ENCODE measurements at places on chromosomes 5 and 9.

- no peak for DNase-seq
Measured at GRCh38 chr9:93634311-93635185, 58.2 kb downstream of the PHF2 start.

GRCh38 chr5:44412286-44412685, 23.1 kb upstream of the FGF10 start:
- DNase-seq: no peak

DNA sequence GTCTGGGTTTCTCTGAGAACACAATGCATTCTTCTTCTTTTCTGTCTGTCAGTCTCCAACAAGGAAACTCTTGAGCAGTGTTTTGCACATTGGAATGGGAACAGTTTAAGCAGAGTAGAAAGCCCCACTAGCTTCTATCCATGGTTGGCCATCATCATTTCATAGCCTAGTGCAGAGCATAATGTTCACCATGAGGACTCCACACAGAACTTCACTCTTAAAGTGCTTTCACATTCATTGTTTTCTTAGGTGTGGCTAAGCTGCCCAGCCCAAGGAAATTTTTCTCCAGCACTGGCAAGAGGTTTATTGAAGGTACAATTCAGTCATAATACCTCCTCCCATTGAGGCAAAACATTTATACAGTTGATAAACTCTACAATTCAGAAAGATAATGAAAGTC, 503.0 kb upstream of the CD180 start:
- no peak for DNase-seq

- DNase-seq: no peak
Measured at GRCh38 chr9:9817176-9817575, 795.6 kb downstream of the PTPRD start.

DNA sequence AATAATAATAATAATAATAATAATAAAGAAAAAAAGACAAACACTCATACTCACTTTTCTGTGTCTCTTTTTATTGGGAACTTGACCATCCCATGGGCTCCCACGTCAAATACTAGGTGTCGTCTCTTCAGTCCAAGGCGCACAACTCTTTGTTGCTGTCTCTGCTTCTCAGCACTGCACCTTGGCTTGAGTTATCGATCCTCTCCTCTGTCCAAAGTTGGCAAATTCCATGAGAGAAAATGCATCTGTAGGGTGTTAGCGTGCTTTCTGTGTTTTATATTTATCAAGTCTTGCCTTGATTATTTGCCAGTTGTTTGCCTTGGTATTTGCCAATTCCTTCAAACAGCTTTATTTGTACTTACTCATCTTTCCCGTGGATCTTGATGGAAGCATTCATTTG, 653.7 kb downstream of the CDH18 start:
- DNase-seq: no peak

DNA sequence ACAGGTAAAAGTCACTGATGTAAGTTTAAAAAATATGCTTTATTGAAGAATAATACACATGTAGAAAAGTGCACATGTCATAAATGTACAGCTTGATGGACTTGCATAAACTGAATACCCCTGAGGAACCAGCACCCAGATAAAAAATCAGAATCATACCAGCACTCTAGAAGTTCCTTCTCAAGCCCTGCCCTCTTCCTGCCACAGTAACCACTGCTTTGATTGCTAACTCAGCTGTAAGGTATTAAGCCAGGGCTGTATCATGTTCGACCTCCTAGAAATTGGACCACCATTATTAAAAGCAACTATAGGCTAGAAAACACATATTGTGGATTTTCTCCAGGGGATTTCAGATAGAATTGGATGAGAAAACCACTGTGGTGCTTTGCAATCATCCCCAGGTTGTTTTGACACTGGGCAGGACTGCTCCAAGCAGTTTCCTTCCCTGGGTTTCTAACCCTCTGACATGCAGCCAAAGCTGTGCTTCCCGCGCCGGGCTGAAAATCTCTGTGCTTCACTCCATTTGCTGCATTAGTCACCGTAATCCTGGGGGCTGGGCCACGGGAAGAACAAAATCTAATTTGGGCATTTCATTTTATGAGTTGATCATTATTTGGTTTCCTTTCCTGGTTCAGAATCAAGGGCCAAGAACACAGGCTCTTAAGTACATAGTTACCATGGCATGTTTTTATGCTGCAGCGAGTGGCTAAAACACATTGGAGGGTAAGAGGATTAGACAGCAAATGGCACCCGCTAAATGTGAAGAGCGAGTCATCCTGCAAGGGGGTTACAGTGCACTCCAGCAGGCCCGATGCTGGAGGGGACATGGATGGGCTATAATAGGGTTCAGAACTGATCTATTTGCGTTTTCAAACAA, 139.4 kb upstream of the IL12B start:
- no peak for DNase-seq

DNA sequence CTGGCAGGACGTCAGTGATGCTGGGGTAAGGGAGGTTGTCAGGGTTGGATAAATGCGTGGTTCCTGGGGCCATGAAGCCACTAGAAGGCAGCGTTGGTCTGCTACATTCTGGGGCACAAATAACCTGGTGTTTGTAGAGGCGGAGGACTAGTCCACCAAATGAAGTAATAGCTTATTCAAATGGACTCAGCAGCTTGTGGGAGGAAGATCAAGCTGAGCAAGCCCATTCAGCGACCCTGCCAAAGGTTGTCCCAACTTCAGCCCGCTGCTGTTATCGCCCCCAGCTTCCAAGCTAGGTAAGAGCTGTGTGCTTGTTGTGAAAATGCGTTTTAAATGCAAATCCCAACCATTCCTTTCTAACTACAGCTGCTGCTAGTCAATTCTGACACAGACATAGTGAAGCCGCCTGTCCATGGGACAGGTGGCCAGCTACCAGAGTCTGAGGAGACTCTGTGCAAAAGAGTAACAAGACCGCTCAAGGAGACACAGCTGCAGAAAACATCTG, 7.6 kb upstream of the FAM240B start:
- peak; percentile 55 for DNase-seq

DNA sequence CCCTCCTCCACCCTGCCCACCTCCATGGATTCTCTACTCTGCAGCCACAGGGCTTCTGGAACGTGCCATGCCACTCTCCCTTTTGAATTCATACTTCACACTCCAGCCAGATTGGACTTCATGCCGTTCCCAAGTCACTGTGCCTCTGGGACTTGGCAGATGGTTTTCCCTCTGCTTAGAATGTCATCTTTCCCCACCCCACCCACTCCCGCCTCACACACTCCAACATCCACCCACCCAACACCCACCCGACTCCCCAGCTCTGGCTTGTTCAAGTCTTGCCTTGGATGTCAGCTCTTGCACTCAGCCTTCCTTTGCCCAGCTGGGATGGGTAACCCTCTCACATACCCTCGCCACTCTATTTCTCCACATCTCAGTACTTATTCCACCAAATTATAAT, 142.1 kb upstream of the DHFR start:
- no peak for DNase-seq

DNA sequence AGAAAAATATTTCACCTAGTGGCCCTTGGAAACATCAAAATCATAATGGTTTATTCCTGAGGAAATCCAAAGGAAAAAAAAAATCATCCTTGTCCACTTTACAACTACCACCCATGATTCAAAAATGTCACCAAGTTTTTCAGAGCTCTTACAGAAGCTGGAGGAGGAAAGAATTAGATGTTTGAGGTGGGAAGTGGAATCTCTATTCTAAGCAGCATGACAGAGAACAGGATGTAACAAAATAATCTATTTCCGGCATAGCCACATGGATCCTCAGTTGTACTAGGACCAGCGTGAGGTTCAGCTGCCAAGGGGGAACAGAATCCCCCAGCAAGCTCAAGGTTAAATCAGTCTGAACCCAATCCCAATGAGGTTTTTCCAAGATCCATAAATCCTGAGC, 40.2 kb downstream of the FBXW11 start:
- peak; percentile 58 for DNase-seq

- DNase-seq: peak; percentile 23
Measured at GRCh38 chr5:139649082-139649991, 1.2 kb downstream of the CXXC5 start.

- no peak for DNase-seq
Measured at GRCh38 chr9:129097671-129098306, 12.8 kb downstream of the CRAT start.

DNA sequence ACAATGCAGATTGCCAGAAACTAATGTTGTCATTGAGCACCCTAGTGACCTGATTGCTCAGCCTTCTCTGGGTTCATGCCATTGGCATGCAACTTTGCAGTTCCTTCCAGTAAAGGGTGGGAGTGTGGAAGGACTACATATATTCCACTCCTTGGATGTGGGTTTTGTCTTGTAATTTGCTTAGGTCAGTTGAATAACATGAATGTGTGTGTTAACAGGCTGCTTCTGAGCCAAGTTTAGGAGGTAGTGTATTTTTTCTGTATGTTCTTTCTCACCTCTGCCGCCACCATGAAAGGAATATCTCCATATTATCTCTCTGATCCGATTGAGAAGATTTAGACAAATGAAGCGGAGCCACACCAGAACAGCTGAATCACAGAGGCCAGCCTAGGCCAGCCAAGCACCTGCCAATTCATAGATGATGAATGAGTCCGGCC, 1929.6 kb upstream of the CDH6 start:
- no peak for DNase-seq

DNA sequence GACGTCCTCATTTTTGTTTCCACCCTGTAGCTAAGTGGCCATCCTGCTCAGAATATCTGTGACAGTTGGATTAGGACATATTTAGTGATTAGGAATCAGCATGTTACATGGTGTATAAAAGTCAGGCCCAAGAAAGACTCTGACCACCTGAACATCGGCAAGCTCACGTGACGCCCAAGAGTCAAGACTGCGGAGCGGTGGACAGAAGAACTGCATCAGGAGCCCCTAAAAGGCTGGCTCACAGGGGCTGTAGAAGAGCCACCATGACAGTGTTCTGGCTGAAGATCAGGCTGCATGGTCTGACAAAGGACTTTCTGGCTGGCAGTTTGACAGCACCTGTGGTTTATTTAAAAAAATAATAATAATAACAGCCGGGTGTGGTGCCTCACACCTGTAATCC, 185.3 kb downstream of the AUH start:
- DNase-seq: no peak

GRCh38 chr5:15914638-15915037, 265.0 kb downstream of the MARCHF11 start:
- no peak for DNase-seq

DNA sequence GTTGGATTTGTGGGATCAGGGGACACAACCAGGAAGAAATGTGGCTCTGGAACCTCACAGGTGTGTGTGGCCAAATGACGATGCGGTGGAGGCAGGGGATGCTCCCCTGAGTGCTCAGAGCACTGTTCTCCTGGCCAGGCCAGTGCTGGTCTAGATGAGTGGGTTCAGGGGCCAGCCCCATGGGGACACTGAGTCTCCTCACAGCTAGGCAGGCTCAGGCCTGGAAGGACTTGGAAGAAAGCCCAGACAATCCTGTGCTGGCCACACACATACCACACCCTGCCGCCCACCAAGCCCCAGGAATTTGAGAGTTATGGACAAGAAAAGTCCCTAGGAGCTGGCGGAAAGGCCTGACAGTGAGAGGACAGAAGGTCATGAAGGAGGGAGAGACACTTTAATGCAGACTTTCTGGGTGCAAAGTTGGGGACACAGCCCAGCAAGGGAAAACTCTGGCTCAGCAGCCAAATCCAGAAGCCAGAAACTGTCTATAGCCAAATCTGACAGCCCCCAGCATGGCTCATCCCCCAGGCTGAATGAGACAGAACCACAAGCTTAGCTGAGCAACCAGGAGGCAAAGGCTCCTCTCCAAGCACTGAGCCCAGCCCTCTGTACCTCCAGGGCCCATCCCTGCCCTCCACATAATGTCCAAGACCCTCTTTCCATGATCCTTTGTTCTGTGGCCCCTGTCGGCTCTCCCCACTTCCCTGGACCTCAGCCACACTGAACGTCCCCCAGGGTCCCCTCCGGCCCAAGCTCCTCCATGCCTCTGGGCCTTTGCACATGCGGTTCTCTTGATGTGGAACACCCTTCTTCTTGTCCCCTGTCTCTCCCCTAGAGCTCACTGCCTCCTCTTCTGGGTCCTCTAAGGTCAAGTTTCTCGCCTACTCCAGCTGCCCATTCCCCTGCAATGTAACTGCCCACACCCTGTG, 22.4 kb downstream of the LHX6 start:
- no peak for DNase-seq

DNA sequence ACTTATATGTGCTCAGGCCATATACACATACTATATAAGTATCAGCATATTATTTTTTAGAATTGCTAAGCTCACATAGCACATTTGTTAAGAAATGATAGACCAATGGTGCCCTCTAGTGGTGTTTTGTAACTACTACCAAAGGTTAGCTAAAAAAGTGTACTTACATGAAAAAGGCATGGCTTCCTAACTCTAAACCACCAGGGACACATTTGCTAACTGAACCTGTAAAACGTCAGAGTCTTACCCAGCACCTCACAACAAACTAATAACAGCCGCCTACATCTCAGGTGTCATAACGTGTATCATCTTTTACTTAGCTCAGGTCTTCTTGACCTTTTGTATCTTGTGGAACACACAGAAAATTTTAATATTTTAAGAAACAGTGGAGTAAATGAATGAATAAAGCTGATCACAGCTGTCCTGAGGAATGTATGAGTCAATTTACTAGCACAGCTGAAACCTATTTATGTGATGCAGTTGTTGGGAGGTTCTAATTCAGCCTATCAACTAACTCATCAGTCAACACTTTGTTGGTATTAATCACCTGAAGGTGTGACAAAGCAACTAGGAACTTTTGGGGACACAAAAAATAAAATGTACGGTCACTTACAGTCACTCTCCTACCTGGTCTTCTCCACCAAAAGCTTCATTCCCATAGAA, 72.9 kb downstream of the BAAT start:
- DNase-seq: peak; percentile 85

- no peak for DNase-seq
Measured at GRCh38 chr5:166338801-166339200, 1952.6 kb upstream of the WWC1 start.

DNA sequence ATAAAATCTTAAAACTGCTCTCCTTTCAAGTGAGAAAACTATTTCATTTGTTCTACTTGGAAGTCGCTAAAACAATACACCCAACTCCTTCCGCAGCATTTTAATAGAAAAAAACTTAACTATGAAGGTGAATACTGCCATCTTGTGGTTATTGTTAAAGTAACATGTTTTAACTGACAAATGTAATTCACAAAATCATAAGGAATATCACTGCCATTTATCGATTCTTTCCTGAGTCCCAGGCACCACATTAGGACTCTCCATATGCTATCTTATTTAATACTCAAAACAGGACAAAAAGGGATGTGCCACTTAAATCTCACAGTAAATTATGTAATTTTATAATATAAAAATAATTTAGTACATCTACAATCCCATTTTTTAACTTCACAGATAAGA, 130.5 kb upstream of the ITGA1 start:
- DNase-seq: peak; percentile 77

DNA sequence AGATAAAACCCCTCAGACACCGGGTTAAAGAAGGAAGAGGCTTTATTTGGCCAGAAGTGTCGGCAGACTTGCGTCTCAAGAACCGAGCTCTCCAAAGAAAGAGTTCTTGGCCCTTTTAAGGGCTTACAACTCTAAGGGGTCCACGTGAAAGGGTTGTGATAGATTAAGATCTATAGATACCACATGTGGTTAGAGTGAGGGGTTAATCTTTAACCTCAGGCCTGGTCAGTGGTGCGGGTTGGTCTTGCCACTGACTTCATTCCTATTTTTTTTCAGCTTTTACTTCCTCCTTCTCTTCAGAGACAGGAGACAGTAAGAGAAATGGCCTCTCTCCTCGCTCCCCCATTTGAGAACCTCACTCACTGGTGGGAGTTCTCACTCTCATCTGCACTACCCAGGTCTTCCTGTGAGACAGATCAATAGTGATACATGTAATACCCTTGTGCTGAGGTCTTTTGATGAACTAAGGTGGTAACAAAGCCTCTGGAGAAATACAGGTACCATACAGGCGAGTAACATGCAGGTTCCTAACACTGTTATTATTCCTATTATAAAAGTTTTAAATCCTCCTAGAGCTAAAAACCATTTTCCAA, 52.4 kb upstream of the COX7C start:
- DNase-seq: no peak

Data from Kasumi-1 (cell line).